ENCODE measurements at places on chromosomes 2 and 18.

GRCh38 chr18:36155851-36156757 lies 26.4 kb downstream of the ELP2 start:
- no peak for DNase-seq

- no peak for DNase-seq
Measured at GRCh38 chr18:9148203-9148552, 11.6 kb downstream of the ANKRD12 start.

DNA sequence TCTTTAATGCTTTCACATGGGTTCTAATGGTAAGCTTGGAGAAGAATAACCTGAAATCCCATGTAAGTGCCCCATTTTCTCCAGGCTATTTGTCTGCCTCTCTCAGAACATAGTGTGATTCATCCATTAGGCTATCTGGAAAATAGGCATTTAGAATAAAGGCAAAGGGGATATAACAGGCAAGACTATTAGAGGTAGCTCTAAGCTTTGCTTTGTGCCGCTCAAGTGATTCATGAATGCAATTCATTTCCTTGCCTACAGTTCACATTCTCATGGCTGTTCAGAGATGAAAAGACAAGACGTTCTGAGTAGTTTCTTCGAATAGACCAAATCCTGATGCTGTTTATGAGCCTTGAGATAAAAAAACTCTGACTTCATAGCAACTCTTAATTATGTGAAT lies 101.7 kb downstream of the ANKRD44 start:
- no peak for DNase-seq

DNA sequence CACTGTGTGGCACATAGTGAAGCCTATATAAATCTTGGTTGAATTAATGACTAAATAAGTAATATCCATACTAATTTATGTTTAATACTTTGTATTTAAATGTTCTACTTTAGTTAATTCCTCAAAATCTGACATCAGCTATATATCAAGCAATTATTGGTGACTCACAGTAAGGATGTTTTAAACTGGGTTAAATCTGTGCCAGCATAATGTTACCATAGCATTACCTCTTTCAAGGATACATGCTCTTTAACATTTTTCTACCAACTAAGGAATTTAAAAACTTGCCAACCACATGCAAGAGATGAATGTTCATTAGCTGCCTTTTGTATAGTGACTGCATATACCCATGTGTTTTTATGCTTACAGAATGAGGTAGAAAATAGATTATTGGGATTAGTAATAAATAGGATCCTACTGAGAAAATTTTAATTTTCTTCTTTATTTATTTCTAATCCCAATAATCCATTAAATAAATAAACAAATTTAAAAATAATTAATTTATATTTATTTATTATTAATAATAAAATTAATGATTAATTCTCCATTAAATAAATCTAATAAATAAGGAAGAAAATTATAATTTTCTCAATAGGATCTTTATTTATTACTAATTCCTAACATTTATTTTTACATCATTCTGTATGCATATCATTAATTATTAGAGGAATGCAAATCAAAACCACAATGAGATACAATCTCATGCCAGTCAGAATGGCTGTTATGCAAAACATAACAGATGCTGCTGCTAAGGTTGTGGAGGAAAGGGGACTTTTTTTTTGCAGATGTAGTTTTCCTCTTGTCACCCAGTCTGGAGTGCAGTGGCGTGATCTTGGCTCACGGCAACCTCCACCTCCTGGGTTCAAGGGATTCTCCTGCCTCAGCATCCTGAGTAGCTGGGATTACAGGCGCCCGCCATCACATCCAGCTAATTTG lies 410.7 kb upstream of the DSEL start:
- no peak for DNase-seq

DNA sequence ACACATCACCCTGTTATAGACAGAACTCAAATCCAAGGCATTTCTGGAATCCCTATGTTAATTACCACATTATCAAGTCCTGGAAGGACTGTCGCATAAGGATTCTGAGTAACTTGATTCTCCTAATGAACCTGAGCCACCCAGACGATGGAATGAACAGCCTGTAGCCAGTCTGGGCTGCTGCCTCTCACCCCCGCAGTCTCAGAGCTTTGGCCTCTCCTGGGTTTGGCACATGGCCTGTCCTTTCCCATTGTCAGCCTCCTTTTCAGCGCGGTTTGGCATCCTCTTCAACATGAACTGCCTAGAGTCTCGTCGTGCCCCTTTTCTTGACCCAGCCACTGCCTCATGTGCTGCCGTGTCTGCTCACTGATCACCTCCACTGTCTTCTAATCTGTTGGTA lies 147.6 kb downstream of the SLC8A1 start:
- DNase-seq = no peak

DNA sequence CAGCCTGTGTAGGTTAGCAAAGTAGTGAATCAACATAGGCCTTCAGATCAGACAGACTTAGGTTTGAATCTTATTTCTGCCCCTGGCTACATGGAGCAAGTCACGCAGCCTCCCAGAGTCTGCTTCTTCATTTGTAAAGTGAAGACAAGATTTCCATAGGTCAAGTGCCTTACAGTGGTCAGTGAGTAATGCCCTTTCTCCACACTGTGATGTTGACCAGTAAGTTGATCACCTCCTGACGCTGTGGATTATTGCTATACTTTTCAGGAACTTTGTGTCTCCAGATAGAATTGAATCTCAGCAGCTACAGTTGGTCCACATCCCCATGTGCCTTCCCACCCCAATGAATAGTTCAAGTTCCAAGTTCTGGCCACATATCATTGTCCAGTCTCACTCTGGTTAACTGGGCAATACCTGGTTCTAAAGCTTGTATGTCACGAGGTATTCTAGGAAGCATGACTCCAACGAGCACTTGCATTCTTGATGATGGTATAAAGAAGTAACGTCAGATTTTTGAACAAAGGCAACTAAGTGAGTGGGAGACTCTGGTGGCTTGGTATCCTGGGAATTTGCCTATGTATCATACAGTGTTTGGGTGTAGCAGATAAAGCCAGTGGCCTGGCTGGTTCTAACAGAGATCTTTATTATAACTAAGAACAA lies 2.1 kb upstream of the CLIP4 start:
- DNase-seq = no peak

DNA sequence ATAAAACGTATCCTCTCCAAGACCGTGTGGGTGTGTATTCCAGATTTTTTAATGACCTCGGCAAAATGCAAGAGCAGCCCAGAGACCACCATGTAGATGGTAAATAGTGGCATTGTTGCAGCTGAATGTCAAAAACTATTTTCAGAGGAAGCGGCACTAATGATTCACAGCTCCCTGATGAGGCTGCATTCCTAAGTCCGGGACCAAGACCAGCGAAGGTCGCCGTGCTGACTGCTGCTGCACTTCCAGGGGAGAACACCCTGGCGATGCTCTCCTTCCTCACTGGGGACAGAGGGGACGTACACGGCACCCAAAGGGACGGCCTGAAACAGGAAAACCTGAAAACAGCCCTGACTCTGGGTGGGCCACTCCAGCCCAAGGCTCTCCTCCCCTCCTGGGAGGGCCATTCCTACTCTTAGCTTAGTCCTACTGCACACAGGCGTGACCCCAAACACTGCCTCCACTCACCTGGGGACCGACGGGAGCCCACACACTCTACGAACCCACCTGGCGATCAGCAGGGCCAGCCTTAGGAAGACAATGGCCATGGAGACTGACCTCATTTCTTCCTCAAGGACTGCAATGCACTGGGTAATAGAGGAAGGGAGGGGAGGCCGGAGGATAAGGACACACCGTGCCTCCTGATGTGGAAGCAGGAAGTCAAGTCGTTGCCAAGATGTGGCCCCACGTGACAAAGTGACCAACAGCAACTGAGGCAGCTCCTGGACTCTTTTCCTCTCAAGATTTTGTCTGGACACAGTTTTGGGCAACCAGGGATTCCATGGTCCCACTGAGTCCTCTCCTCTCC lies 82.8 kb downstream of the ZNF516 start:
- DNase-seq = no peak

Measured in LoVo (cell line).